ENCODE measurements at places on chromosomes 3 and 15.

GRCh38 chr3:119796368-119796767, 14.5 kb downstream of the NR1I2 start:
- no peak for DNase-seq

DNA sequence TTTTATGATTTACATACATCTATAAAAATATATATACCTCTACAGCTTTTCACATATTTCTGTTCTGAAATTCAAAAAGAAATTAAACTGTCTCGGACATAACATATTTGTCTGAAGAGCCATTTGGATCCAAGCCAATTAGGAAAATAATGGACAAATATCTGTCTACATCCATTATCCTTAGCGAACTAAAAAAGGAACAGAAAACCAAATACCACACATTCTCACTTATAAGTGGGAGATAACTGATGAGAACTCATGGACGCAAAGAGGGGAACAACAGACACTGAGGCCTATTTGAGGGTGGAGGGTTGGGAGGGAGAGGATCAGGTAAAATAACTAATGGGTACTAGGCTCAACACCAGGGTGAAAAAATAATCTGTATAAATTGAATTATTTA, 829.4 kb upstream of the ALCAM start:
- DNase-seq = no peak

- no peak for DNase-seq
These were observed 131.0 kb upstream of the KLHL25 start for GRCh38 chr15:85925649-85926237.

GRCh38 chr3:145727476-145727875, 433.5 kb downstream of the PLOD2 start:
- DNase-seq = peak; percentile 76

GRCh38 chr3:147652651-147653366, 243.6 kb downstream of the ZIC1 start:
- DNase-seq = no peak

- peak; percentile 86 for DNase-seq
These were observed at the start of gene SCG3 for GRCh38 chr15:51681303-51681963. Gene SCG3, plus strand, starts transcription at chr15:51681503. Its CDS starts 253 bp downstream, at chr15:51681756.

DNA sequence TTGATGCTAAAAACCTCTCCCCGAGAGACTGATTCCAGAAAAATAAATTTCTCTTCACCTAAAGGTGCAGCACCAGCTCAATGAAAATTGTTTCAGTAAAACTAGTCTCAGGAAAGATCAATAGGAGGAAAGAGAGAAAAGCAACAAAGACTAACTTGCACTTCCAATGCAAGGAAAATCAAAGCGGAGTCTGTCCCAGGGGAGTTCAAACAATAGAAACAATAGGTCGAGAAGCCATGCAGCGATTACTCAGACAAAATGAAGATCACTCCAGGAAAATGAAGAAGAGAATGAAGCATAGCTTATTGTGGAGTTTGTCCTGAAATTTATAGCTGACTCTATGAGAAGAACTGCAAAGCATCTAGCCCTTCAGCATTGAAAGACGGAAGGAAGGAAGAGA, 105.1 kb upstream of the FRMD4B start:
- no peak for DNase-seq

DNA sequence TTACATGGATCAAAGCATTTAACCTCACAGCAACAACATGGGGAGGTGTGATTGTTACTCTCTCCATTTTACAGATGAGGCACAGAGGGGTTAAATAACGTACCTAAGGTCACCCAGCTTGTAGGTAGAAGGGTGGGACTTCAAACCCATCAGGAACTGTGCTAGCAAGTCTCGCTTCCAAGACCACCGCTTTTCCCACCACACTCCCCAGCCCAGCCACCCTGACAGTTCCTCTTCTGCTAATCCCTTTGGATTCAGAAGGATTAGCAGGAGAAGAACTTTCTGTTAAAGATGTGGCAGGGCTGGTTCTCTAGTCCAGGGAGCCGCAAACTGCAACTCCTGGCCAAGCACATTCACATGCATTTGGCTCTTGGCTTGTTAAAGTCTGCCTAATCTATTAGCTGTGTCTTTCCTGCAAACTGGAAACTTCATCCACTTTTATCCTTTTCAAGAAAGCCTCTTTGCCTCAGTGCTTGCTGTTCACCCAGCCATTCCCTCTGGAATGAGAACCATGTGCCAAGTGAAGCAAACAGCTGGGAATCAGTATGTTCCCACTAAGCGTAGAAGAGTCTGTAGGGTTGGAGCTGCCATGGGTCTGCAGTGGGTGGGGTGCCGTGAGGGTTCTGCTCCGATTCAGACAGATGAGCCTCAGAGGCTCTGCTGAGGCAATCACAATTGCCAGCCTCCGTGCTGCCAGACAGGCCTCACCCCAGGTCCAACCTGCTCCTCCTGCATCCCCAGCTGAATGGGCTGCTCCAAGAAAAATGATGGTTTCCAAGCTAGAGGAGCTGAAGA, 44.6 kb downstream of the POMGNT2 start:
- DNase-seq = no peak

GRCh38 chr3:155661760-155662159, 83.1 kb downstream of the PLCH1 start:
- DNase-seq = no peak

DNA sequence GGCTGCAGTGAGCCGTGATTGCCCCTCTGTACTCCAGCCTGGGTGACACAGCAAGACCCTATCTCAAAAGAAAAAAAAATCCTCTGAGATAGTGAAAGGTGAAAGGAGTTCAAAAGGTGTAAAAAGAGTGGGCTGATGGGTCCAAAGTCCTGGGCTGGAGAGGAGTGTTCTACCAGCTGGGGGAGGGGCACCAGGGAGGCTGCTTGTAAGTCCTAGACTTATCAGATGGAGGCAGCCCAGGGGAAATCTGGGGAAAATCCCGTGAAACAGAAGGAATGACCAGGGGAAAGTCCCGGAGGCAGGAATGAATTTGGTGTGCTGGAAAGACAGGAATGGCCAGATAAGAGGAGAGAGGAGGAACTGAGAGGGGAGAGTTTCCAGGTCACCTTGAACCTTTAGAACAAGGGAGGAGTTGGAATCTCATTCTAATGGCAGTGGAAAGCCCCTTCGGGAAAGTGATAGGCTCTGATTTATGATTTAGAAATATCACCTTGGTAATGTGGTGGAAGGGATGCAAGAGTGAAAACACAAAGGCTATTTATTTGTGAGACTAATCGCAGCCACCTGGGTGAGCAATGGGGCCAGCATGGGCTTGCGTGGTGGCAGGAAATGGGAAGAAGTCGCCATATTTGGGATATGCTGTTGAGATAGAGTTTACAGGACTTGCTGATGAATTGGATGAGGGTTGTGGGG, 23.4 kb upstream of the PPP4R2 start:
- DNase-seq = no peak
